Uterine smooth muscle cell (primary cell): ENCODE measurements at places on chromosomes 11 and 22. TPM values are rescaled to one million over a fixed set of nuclear protein-coding genes. Genes with fewer than 3 reads are reported as not detected.

The KCTD21 gene
- total RNA-seq: 6.4 and 7.1 TPM in 2 replicates

The CHST1 gene
- 0.89 and 1.7 TPM in 2 replicates for total RNA-seq

The OR2AG1 gene
- not detected in 2 replicates for total RNA-seq

The PRSS23 gene
- total RNA-seq: 161 and 254 TPM in 2 replicates

The SLC22A25 gene
- total RNA-seq: not detected in 2 replicates

The HMBS gene
- total RNA-seq: 16.0 and 22.8 TPM in 2 replicates

The CSNK2A3 gene
- 1.1 and 2.2 TPM in 2 replicates for total RNA-seq

The SMC1B gene
- under 0.01 TPM in 1 of 2 replicates, not detected in the other for total RNA-seq

The CRYBB3 gene
- total RNA-seq: not detected in 2 replicates

The OR51B4 gene
- total RNA-seq: 0.11 TPM in 1 of 2 replicates, not detected in the other

The PGA5 gene
- total RNA-seq: not detected in 2 replicates

The VPREB1 gene
- total RNA-seq: not detected in 2 replicates

The ANGPTL5 gene
- total RNA-seq: not detected in 2 replicates

The RFPL2 gene
- total RNA-seq: not detected in 2 replicates

The OR2AT4 gene
- not detected in 2 replicates for total RNA-seq

The CHRNA10 gene
- 0.66 and 0.75 TPM in 2 replicates for total RNA-seq

The OR51B2 gene
- total RNA-seq: 0.12 TPM in 1 of 2 replicates, not detected in the other

The PRRG4 gene
- 0.12 and 0.22 TPM in 2 replicates for total RNA-seq

The MRGPRX4 gene
- not detected in 2 replicates for total RNA-seq

The OR8B2 gene
- not detected in 2 replicates for total RNA-seq

The BCR gene
- 47.4 and 59.5 TPM in 2 replicates for total RNA-seq

The ST14 gene
- total RNA-seq: under 0.01 TPM in 1 of 2 replicates, not detected in the other
